Frontal cortex (tissue), 4 donors: ENCODE measurements at places on chromosomes 3 and 15. TPM values are rescaled to one million over a fixed set of nuclear protein-coding genes. Genes with fewer than 3 reads are reported as not detected.

STRIT1 gene
- total RNA-seq, result 0.82 TPM

SLC24A5 gene
- 0.41 TPM for total RNA-seq

B3GNT5 gene
- 19.2 TPM for total RNA-seq

DNA sequence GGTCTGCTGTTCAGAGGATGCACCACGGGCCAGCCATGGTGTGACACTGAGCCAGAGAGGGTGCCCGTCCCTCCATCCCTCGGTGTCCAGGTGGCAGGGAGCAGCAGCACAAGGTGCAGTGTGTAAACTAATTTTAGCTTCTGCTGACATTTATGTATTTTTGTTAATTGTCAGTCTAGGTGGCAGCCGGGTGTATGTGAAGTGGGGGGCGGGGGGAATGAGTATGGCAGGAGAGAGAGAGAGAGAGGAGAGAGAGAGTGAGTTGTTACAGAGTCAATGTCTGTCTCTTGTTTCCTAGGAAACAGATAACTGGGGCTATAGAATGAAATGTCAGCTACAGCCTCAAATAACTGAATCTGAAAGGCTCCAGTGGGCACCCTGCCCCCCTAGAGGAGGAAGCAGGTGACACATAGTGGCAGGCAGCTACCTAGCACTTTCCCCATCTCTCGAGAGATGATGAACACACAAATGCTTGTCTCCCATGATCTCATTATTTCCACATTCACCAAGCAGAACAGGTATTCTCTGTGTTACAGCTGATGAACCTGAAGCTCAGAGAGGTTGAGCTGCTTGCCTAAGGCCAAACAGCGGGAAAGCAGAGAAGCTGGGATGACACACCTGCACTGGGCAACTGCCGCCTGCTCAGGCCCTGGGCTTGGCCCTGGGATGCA lies 24.7 kb downstream of the RASGRF1 start:
- no peak for DNase-seq

DNA sequence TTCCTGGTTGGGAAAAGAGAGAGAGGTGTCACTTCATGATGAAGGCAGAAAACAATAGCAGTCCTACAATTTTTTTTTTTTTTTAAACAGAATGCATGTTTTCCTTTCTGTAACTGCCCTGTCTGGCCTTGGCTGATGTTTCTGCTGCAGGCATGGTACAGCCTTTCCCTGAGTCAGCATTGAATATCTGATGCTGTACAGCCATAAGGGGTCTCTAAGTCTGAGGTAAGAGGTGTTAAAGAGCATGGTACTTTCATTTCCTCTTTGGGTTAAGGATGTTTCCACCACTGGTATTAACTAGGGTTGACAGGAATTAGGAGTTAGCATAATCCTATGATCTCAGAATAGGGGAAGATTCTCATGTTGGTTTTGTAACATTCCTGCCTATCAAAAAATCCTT lies 147.4 kb downstream of the CHST2 start:
- DNase-seq, result no peak

- no peak for DNase-seq
Measured at GRCh38 chr15:34808016-34808415, 12.7 kb upstream of the ACTC1 start.

DNA sequence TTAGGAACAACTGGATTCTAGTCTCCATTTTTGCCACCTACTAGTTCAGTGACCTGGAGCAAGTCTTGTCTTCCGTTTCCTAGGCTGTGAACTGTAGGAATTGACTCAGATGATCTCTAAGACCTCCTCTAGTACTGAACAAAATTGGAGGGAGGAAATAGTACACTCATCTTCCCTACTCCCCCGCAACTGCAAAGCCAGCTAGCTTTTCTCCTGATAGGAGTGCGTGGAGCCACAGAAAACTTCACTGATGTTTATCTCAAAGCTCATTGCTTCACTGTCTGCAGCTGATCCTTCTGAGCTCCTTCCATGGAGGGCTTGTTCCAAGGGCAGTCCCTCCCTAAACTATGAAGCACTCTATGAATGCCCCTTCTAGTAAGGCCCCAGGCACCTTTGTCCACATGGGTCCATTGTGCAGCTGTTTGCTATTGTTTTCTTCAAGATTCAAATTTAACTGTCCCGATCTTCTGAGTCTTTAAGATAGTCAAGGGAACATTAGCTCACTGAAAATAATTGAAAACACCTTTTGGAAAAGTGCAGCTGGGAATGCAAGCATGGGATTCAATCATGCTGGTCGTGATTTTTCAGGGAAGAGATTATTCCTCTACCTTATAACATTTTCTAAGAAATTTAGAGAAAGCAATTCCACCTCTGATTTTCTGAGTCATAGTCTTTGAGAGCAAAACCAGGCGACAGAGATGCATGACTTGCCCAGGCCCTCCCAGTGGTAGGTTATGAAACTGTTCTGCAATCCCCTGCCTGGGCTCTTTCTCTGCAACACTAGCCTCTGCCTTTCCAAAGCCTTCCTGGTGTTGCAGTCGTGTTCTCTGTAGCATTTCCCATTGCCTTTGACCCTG lies 24.3 kb downstream of the FILIP1L start:
- no peak for DNase-seq
